NT2/D1 (cell line): ENCODE measurements at places on chromosomes 3 and 15.

- no peak for DNase-seq
These were observed 456.6 kb downstream of the MAGI1 start for GRCh38 chr3:65582012-65582717.

DNA sequence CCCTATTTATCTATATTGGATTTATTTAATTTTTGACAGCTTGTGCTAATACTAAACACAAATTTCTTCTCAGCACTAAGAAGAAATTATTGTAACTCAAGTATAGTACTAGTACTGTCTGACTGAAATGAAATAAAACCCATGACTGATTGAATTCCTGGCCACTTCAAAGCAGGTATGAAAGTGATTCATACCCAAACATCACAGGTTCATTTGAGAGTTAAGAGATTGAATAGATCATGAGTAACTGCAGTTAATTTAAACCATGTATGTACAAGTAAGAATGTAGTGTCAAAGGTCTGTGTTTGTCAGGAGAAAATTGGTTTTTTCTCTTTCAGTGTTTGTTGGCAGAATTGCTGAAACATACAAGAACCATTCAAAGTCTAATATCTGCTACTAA lies 332.0 kb upstream of the GRM7 start:
- DNase-seq = no peak

DNA sequence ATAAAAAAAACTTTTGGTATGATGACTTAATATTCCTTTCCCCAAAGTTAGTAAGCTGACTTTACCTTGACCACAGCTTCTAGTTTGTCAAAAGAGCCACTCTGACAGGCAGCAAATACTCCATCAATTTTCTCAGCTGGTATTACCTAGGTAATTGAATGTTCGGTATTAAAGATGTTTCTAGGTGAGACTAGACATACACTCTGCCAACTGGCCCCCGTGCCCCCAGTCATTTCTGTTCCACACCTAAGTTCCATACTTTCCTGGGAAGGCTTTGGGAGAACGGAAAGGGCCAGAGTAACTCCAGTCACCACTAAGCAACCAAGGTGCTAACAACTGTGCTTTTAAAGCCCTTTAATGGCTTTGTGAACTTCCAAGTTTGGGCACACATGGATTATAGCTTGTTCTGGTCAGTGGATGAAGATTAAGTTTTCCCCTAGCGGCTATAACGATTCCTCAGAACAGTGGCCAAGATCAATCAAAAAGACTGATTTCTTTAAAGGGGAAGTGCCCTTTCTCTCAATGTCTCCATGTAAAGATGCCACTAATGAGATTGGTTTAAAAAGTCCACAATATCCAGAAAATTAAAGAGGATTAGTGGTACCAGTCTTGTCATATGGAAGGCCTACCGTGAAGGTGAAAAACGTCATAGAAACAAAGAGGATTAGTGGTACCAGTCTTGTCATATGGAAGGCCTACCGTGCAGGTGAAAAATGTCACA lies 7.0 kb downstream of the EIF4A2 start:
- no peak for DNase-seq

- DNase-seq = no peak
These were observed 1081.5 kb downstream of the PLOD2 start for GRCh38 chr3:145079436-145079835.

DNA sequence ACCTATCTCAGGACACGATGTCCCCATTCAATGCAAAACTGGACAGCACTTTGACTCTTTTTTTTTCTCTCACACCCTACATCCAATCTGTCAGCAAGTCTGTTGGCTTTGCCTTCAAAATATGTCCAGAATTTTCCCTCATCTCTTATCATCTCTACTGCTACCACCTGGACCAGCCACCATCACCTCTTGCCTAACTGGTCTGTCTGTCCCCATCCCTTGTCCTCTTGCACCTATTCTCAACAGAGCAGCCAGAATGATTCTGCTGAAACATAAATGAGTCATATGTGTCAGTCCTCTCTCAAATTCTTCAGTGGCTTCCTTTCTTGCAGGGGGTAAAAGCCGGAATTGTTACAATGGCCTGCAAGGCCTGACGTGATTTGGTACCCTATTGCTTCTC lies 105.8 kb downstream of the CYP19A1 start:
- no peak for DNase-seq

DNA sequence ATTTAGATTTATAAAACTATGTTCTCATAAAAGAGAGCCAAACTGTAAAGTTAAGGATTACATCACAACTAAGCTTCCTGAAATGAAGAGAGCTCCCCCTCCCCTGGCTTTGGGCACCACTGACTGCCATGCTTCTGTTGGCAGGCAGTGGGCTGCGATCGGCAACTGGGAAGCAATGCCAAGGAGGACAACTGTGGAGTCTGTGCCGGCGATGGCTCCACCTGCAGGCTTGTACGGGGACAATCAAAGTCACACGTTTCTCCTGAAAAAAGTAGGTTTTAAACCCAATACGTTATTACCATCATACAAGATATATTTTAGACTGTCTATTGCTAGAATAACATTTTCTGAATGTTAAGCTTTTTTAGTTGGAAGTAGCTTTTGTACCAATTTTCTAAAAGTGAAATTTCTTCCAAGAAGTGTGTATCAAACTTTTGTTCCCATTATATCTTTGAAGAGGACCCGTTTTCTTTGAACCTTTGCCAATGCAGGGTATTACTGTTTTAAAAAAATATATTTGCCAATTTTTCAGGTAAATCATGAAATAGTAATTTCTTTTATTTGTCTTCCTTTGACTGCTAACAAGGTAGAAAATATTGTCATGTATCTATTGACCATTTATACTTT lies 184.1 kb downstream of the ADAMTSL3 start:
- DNase-seq = peak; percentile 30

GRCh38 chr15:23385886-23386430 lies 31.4 kb downstream of the GOLGA8S start:
- no peak for DNase-seq

- no peak for DNase-seq
These were observed 159.6 kb downstream of the NUP210 start for GRCh38 chr3:13260259-13261103.

GRCh38 chr3:62622553-62623174 lies 249.3 kb upstream of the FEZF2 start:
- peak; percentile 60 for DNase-seq

DNA sequence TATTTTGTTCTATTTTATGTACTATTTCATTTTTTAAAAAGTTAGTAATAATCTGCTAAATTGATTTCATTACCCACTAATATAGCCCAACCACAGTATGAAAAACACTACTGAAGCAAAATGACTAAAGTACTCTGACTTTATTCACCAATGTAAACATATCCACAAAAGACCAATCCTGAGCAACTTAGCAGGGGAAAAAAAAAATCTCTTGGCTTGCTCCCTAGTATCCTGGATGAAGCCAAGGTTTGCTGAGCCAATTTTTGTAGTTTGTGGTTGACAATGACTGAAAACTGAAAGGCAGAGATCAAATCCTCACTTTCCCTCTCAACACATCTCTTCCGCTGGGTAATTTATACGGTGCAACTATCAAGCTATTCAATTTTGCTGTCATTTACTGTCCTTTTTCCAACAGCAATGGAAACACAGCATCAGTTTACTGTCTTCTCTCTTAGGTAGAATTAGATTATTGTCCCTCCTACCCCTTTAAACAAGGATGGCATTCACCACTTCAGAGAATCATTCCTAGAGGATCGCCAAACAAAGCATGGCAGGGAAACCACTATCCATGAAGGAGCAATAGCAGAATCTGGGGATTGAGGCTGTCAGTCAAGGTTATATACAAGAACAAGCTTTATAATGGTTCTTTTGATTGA lies 149.7 kb downstream of the THRB start:
- no peak for DNase-seq

GRCh38 chr15:73683777-73684580 lies at the start of gene CD276:
CD276 (plus strand) TSS chr15:73684383; CDS start chr15:73699640, 15,257 bp downstream.
- DNase-seq = no peak

- DNase-seq = no peak
These were observed 102.7 kb upstream of the AGBL1 start for GRCh38 chr15:85976986-85977385.

DNA sequence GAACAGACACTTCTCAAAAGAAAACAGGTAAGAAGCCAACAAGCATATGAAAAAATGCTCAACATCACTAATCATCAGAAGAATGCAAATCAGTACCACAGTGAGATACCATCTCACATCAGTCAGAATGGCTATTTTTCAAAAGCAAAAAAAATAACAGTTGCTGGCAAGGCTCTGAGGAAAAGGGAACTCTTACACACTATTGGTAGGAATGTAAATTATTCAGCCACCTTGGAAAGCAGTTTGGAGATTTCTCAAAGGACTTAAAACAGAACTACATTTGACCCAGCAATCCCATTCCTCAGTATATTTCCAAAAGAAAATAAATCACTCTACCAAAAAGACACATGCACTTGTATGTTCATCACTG lies 95.6 kb downstream of the APBA2 start:
- no peak for DNase-seq

GRCh38 chr15:50228866-50229265 lies 36.7 kb downstream of the HDC start:
- no peak for DNase-seq

- DNase-seq = no peak
These were observed 1.4 kb downstream of the WNT7A start for GRCh38 chr3:13878281-13879101.

- no peak for DNase-seq
These were observed 152.8 kb downstream of the CHDH start for GRCh38 chr3:53693451-53693850.

GRCh38 chr3:49593041-49593440 lies 38.8 kb downstream of the BSN start:
- DNase-seq = no peak

DNA sequence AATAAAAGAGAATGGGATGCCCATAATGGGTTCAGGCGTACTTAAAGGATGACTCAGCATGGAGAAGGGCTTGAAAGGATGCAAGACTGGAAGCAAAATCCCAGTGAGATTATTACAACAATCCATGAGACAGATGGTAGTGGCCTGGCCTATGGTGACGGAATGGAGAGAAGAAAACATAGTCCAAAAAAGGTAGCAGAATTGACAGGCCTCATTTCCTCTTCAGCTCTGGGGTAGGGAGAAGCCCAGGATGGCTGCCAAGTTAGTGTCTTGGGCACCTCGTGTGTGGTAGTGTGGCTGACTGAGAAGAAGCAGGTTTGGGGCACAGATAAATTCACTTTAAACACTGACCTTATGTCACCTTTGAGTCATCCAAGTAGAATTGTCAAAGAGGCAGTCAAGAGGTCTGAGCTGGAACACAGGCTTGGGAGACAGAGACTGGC lies 18.1 kb downstream of the MB21D2 start:
- DNase-seq = no peak

DNA sequence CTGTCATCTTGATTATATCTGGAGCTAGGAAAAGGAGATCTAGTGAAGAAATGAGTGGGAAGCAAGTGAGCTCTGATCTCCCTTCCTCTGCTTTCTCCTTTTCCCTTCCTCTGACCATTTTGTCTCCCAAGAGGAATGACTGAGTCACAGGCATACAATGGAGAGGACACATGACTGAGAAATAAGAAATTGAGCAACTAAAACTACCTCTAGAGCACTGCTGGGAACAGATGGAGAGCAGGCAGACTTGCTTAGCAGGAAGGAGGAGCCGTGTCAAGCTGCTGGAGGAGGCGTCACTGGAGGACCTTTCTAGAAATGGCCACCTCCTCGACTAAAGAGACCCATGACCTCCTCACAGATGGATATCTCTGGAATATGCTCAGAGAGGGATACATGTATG lies 66.9 kb upstream of the MYO5C start:
- DNase-seq = no peak

- DNase-seq = no peak
These were observed 8.5 kb downstream of the CDCP1 start for GRCh38 chr3:45137656-45138181.

DNA sequence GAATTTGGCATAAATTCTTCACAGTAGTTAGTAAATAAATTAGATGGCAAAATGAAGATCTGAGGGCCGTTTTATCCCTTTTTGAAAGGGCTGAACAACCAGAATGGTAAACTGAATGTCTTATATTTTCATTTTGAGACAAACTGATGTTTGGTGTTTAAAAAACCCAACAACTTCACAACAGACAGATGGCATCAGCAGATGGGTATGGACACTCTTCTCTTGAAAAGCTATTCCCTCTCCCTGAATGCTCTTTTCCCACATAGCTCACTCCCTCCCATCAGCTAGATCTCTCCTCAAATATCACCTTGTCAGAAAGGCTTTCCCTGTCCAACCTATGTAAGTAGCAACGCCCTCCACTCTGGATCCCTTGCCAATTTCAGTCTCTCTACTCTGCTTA lies 33.3 kb downstream of the EMC4 start:
- DNase-seq = no peak

- no peak for DNase-seq
These were observed 11.7 kb upstream of the MAP1A start for GRCh38 chr15:43505738-43506137.

DNA sequence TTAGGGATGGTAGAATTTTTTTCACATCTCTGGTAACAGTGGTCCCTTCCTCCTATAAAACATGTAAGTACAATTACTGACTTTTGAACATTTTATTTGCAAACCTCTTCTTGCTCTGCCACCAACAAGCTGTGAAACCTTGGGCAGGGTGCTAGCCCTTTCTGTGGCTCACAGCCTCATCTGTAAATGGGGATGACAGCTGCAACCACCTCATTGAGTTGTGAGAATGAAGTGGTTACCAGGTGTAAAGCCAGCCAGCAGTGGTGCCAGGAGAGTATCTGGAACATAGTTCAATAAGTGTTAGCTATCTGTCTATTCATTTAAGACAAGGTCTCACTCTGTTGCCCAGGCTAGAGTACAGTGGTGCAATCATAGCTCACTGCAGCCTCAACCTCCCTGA lies 278.1 kb downstream of the ERC2 start:
- DNase-seq = no peak
